ENCODE measurements at places on chromosomes 12 and 14. TPM values are rescaled to one million over a fixed set of nuclear protein-coding genes. Genes with fewer than 3 reads are reported as not detected.

KRT77 gene
- total RNA-seq = 0.09 TPM

PLCZ1 gene
- total RNA-seq = 0.82 TPM

EGLN3 gene
- 9.2 TPM for total RNA-seq

GDF3 gene
- total RNA-seq = not detected

RAD9B gene
- total RNA-seq = 0.91 TPM

ANO2 gene
- total RNA-seq = 17.1 TPM

CRIP1 gene
- total RNA-seq = 0.73 TPM

KRT80 gene
- not detected for total RNA-seq

FOXN4 gene
- 0.45 TPM for total RNA-seq

PMCH gene
- total RNA-seq = not detected

KLRC2 gene
- total RNA-seq = 3.7 TPM

HEBP1 gene
- 4.5 TPM for total RNA-seq

CHGA gene
- 26.8 TPM for total RNA-seq

MGP gene
- total RNA-seq = 20.6 TPM

GPR65 gene
- 0.18 TPM for total RNA-seq

OR6C2 gene
- total RNA-seq = not detected

ANG gene
- 1.5 TPM for total RNA-seq

VRTN gene
- total RNA-seq = not detected

TESPA1 gene
- total RNA-seq = not detected

GLS2 gene
- total RNA-seq = 6.1 TPM

SCNN1A gene
- not detected for total RNA-seq

IQSEC3 gene
- 7.7 TPM for total RNA-seq

HOXC9 gene
- not detected for total RNA-seq

INHBC gene
- not detected for total RNA-seq

ZBTB1 gene
- 44.0 TPM for total RNA-seq

KIF5A gene
- total RNA-seq = 51.7 TPM

PMEL gene
- 0.54 TPM for total RNA-seq

KCNK10 gene
- 23.4 TPM for total RNA-seq

KERA gene
- total RNA-seq = 10.0 TPM

WBP11 gene
- total RNA-seq = 26.2 TPM

TMEM132D gene
- total RNA-seq = 22.0 TPM

FAM222A gene
- 8.4 TPM for total RNA-seq

LRP1-AS gene
- total RNA-seq = not detected

SLC6A12 gene
- 11.1 TPM for total RNA-seq

FAM161B gene
- 19.1 TPM for total RNA-seq

DLK1 gene
- total RNA-seq = 0.54 TPM

C12orf56 gene
- 2.3 TPM for total RNA-seq

VDR gene
- 0.09 TPM for total RNA-seq

PLA2G1B gene
- total RNA-seq = 0.64 TPM

GARIN6 gene
- total RNA-seq = not detected

INSM2 gene
- total RNA-seq = 9.6 TPM

ADAM21 gene
- 0.18 TPM for total RNA-seq

GNB3 gene
- total RNA-seq = 5.5 TPM

EML1 gene
- 26.8 TPM for total RNA-seq

CLEC4A gene
- 0.27 TPM for total RNA-seq

OTUB2 gene
- total RNA-seq = 6.3 TPM

ITGB7 gene
- not detected for total RNA-seq

ARHGAP9 gene
- total RNA-seq = 2.1 TPM

SLC25A21 gene
- total RNA-seq = 1.7 TPM

ACSM4 gene
- total RNA-seq = not detected

TAMALIN gene
- 5.4 TPM for total RNA-seq

FGF6 gene
- not detected for total RNA-seq

FLRT2 gene
- total RNA-seq = 102 TPM

LBHD2 gene
- total RNA-seq = not detected

OAS1 gene
- total RNA-seq = 2.6 TPM
